ENCODE measurements at places on chromosomes 2 and 18.

- no peak for DNase-seq
Measured at GRCh38 chr2:126792186-126792585, 106.5 kb upstream of the TEX51 start.

GRCh38 chr2:57397550-57398360 lies 648.9 kb upstream of the VRK2 start:
- DNase-seq, result no peak

DNA sequence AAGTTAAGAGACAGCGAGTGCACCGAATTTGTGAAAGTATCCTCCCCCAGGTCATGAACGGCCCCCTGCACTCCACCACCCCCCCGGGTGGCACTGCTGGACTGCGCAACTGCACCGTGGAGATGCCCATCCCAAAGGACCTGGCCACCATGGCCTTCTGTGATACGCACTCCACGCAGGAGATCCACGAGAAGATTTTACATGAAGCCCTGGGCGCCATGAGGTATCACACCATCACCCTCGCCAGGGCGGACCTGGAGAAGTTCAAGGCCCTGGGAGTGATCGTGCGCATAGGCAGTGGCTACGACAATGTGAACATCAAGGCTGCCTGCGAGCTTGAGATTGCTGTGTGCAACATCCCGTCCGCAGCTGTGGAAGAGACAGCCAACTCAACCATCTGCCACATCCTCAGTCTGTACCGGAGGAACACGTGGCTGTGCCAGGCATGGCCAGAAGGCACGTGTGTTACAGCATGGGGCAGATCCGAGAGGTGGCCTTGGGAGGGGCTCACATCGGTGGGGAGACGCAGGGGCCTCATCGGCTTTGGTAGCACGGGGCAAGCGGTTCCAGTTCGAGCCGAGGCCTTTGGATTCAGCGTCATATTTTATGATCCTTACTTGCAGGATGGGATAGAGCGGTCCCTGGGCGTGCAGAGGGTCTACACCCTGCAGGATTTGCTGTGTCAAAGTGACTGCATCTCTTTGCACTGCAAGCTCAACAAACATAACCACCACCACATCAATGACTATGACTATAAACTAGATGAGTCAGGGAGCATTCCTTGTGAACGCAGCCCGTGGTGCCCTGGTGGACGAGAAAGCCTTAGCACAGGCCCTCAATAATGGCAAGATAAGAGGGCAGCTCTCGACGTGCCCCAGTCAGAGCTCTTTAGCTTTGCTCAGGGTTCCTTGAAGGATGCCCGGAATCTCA lies 290.8 kb upstream of the MC4R start:
- DNase-seq, result no peak

DNA sequence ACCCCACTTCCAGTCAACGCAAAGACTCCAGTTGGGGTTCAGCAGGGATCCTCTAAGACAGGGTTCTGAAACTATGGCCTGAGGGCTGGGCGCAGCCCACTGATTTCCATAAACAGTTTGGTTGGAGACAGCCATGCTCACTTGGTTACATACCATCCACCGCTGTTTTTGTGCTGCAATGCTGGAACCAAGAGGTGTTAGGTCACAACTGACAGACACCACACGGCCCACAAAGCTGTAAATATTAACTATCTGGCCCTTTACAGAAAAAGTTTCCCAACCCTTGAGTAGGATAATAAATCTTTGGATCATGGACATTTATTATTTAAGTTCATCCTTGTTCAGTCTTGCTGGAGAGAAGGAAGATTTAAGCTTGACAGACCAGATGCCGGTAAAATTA lies 8.4 kb upstream of the CD226 start:
- no peak for DNase-seq

DNA sequence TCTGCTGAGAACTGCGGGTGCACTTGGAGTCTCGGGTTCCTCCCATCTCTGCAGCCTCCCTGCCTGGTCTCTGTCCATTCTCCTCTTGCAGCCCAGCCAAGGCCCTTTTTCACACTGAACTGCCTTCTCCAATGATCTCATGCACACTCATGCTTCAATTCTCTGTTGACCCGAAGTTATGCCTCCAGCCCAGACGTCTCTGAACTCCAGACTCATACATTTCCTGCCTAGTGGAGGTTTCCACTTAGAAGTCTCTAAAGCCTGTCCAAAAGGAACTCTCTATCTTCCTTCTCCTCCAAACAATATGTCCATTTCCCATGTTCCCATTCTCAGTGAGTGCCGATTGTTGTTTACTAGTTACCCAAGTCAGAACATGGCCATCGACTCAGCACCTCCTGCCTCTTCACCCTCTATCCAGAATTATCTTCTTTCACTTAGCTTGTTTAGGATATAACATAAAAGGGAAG lies 155.2 kb downstream of the IRS1 start:
- no peak for DNase-seq

DNA sequence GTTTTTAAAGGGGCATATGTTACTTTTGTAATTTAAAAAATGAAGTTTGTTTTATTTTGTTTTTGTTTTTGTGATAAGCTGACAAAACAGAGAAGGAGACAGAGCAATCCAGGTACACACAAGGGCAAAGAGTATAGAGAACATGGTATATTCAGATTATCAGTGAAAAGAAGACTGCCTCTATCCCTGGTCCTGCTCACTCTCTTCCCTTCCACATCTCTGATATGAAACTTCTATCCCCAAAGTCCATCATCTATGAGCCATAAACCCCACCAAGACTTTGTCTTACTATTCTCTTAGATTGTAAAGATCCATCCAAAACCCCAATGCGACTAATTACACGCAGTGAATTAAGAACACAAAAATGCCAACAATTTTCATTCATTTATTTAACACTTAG lies 16.6 kb downstream of the ROCK2 start:
- no peak for DNase-seq

DNA sequence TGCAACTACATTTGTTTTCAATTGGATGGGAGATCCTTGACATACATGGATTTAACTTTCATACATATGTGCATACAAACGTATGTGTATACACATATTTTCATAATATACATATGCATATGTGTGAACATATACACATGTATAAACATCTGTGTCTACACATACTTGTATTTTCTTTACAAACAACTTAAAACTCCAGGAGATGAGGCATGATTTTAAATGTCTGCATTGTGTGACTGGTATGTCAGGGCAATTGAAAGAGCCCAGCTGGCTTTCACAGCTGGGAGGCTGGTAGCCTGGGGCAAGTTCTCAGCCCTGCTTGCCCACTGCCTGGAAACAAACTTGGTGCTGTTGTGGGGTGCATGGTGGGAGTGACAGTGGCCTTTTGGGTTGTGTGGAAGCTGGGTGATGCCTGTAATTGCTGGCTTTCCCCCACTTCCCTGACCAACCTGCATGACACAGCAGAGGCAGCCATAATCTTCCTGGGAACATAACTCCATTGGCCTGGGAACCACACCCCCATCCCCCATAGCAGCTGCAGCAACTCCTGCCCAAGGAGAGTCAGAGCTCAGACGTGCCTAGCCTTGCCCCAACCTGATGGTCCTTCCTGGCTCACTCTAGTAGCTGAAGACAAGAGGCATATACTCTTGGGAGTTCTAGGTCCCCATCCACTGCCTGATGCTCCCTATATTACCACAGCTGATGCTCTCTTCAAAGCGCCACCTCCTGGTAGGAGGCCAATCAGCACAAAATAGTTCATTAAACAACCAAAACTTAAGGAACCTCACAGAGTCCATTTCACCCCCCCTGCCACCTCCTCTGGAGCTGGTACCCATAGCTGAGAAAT lies 158.3 kb downstream of the CERS6 start:
- no peak for DNase-seq

GRCh38 chr2:46695283-46695682 lies 215.9 kb downstream of the TMEM247 start:
- DNase-seq, result no peak

DNA sequence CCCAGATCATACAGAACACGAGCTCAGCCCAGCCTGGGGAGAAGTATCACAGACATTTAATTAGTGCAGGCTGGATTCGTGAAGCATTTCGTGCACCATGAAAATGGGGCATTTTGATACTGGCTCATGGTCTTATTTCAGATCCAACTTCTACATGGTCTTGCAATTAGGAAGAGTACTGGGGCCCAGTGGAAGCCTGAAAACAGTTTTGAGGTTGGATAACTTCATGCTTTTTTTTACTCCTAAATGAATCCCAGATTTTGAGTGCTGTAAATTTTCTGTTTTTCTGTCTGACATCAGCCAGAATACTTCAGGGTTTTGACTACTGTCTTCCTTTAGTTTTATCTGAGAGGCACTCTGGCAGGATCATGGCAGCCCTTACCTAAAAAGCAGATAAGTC lies 160.1 kb downstream of the GFPT1 start:
- no peak for DNase-seq

GRCh38 chr2:100230754-100231153 lies 88.4 kb upstream of the AFF3 start:
- no peak for DNase-seq

- DNase-seq, result no peak
Measured at GRCh38 chr18:36130039-36130831, 536 bp downstream of the ELP2 start.

DNA sequence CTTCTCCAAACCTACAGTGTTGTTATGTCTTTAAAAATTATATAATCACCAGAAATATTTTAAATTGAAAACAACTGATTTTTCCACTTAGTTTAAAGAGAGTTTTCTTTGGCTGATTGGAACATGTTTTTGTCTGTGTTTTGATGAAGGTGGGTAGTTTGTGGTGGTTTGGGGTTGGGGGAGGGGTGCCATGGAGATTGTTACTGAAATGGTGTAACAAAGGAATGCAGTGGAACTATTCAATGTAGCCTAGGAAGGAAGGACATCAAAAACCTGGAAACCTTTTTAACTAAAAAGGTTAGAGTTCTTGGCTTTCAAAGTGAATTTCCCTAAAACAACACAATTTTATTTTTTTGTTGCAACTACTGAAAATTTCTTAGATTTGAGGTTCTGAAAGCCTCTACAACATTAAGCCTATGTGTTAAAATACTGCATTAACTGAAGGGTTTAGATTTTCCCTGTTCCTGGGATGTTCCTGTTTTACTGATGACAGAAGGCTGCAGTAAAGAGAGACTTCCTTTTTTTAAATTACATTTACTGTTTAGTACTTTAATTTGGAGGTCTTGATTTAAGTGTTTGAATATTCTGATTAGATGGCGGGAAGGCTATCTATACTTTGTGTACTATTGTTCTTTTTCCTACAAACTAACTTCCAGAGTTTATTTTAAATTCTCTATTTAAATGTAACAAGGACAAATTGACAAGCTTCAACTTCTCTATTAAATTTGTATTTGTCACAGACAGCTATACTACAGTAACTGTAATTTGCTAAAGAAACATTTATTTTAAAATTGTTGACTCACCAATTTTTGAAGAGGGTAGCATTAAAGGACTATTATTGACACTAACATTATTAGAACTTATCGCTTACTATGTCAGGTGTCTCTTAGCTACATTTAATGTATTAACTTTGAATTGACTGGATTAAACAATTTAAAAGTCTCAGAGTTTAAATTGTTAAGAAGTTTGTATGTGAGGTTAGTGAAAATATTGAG lies 87.7 kb downstream of the LIMS1 start:
- DNase-seq, result no peak

DNA sequence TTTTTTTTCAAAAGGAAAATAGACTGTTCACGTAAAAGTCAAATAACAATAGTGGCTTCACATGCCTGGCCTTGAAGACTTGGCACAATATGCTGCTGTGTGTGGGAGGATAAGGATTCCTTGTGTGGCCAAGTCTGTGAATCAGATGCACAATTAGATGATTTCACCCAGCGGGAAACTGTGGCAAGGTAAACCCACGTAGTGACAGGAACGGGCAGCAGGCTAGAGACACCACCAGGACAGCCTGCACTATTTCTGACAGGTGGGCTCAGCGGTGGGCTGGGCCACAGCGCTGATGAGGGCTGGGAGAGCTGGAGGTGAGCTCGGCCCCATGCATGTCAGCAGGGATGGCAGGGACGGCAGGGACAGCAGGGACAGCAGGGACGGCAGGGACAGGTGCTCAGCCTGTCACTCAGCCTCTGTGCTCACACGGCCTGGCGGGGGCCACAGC lies 21.6 kb downstream of the SNORC start:
- DNase-seq, result no peak

DNA sequence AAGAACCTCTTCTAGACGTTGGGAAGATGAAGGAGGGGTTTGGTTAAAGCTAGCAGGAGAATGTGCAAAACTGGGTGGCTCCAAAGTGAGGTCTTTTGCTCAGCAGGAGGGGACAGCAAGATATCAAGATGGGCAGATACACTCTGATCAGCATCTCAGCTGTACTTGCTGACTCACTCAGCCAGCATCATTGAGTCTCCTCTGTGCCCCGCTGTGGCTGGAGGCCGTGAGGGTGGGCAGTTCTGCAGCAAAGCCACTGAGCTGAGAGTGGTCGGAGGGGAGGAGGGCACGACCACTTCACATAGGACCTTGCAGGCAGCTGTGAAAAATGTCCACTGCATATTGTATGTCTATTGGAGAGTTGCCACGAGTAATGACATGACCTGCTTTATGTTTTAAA lies 152.0 kb downstream of the CAPN13 start:
- DNase-seq, result no peak

GRCh38 chr2:99772591-99773331 lies 282.9 kb upstream of the REV1 start:
- DNase-seq, result no peak

GRCh38 chr2:172995323-172996244 lies 80.1 kb upstream of the MAP3K20 start:
- no peak for DNase-seq

- DNase-seq, result no peak
Measured at GRCh38 chr2:38301340-38301968, 75.6 kb downstream of the ATL2 start.

- no peak for DNase-seq
Measured at GRCh38 chr2:28082131-28082530, 191.6 kb downstream of the BABAM2 start.

DNA sequence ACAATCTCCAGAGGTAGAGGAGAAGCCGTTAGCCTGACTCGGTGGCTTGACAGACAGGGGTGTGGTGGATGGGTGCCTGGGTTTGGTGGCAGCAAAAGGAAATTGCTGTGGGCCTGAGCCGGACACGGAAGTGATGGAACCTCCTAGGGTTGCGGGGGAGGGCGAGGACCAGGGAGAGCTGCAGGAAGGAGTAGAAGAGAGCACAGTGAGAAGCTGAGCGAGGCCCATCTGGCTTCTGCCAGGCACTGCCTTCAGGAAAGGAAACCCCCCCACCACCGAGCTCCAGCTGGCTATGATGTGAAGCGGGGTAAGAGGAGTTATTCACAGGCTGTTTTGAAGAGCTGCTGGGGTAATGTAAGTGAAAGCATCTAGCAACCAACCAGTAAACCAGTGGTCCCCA lies 134.6 kb downstream of the TSN start:
- no peak for DNase-seq

DNA sequence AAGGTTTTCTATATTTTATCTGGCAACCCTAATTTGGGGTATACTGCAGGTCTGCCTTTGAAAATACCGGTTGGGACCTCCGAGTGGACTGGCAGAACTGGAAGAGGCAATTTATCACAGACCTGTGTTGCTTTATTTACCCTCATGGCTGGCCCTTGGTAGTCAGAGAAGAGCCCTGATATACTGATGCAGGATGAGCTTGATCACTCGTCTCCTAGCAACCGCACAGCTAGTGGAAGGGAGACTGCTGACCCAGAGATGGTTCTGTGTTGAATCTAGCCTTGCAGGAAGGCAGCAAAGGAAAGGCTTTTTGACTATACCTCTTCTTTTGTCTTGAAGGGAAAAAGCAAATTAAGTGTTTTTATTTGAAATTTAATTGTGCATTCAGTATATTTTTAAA lies 154.7 kb downstream of the EML6 start:
- DNase-seq, result no peak
